ENCODE measurements at places on chromosomes 13 and 19.

DNA sequence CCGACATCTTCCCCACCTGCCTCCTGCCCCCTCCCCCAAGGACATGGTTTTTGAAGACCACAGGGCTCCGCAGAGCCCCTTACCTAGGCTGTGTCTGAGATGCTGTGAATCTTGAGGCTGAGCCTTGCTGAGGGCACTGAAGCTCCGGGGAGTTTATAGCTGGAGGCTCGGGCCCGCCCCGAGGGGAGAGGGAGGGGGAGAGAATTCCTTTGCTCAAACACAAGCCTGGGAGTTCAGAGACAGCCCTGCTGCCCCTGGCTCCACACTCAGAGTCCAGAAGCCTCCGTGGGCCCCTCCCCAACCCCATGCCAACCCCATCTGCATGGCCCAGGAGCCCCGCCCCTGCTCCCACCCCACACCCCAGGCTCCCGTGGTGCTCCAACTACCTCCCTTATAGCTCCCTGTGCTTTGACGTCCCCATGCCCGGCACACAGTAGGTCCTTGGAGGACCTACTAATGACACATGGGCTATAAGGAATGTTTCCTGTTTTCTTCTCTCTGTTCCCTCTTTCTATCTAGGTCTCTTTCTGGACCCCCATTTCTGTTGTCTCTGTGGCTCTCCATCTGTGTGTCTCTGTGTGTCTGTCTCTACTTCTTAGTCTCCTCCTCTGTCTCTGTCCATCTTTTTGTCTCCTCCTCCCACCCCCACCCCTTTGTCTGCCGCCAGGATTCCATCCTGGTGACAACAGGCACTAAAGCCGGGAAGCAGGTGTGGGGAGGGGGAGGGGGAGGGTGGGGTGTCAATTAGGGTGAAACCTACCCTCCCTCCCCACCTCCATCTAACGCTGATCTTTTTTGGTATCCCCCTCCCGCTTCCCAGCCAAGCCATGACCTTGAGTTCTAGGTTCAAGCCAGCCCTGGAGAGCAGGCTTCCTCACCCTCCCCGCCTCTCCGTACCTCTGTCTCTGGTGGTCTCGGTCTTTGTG is at the start of gene TNNT1:
Gene TNNT1 (minus strand): TSS at position 129 of the 926 bp plus-strand sequence. CDS start 2,049 bp downstream, outside the sequence.
- DNase-seq: no peak

- no peak for DNase-seq
Measured at GRCh38 chr19:5587071-5587455, 19.3 kb upstream of the TINCR start.

DNA sequence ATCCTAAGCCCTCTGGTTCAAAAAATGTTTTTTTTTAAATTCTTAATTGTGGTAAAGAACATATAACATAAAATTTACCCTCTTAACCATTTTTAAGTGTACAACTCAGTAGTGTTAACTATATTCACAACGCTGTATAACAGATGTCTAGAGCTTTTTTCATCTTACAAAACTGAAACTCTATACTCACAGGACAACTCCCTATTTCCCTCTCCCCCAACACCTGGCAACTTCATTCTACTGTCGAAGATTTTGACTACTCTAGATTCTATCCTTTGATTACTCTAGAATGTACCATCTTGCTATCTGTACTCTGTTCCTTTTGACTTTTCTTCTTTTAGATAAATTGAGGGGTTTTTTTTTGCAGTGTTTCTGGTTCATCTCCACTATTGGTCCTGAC is 200.4 kb downstream of the KLF12 start:
- no peak for DNase-seq

DNA sequence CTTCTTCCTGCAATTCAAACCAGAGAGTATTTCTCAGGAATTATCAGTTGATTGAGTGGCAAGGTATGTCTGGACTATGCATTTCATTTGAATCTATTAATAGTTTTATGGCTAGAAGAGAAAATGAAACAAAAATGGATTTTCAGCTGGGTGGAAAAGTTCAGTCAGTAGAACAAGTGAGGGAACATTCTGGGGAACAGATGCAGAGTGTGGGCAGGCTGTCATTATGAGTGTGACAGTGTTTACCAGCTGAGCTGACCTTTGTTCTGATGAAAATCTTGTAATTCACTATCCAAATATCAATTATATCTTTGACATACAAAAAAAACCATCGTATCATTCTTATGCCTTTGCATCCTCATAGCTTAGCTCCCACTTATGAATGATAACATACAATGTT is 2.6 kb upstream of the CLC start:
- DNase-seq: no peak

DNA sequence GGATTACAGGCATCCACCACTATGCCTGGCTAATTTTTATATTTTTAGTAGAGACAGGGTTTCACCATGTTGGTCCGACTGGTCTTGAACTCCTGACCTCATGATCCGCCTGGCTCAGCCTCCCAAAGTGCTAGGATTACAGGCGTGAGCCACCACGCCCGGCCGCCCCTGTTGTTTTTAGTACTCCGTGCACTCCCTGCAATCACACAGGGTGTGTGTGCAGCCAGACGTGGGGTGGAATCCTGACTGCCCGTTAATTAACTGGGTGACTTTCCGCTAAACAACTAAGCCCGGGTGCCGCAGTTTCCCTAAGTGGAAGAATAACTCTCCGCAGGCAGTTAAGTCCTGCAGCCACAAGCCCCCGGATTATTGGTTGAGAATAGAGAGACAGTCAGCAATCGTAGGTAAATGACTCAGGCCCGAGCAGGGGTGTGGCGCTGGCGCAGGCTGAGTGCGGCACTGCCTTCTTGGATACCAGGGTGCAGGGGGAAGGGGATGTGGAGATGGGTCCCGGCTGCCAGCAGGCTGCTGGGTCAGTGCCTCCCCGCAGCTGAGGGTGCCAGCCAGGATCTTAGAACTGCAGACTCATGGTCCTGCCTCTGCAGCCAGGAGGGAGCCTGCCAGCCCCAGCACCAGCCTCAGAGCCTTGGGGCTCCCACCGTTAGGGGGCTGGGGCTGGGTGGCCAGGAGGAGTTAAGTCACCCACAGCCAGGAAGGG is 6.1 kb upstream of the FXYD3 start:
- DNase-seq: no peak

DNA sequence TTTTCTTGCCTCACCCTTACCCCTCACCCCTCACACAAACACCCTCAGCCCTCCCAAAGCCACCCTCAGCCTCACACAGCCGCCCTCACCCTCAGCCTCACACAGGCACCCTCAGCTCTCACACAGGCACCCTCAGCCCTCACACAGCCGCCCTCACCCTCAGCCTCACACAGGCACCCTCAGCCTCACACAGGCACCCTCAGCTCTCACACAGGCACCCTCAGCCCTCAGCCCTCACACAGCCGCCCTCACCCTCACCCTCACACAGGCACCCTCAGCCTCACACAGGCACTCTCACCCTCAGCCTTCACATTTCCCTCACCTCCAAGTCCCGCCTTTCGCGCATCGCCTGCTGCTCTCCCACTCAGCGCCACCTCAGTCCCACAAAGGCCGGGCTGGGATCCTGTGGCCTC is 287 bp upstream of the ZSCAN22 start:
- no peak for DNase-seq

Data from T-helper 17 cell (primary cell).